NCI-H1694 treated with DMSO at 0.1 percent for 48 hours (cell line): ENCODE measurements at places on chromosomes 12 and 14.
A peak's percentile ranks its signal among the peaks of the same experiment; 100 is the strongest.

- DNase-seq, result no peak
Observed at GRCh38 chr12:49955899-49956662, 5.5 kb downstream of the AQP2 start.

- no peak for DNase-seq
Observed at GRCh38 chr12:21776175-21776574, 1.7 kb upstream of the KCNJ8 start.

DNA sequence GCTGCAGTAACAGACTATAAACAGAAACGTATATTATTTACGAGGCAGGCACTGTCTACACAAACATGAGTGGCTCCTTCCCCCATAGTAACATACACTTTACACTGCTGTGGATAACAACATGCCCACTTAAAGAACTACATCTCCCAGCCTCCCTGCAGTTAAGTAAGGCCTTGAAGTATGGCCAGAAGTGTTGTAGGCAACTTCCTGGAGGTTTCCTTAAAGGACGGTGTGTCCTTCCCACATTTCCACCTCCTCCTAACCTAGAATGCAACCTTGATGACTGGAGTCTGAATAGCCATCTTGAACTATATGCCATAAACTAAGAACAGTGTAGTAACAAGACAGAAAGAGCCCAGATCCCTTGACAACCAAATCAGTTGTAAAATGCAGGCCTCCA is 20.3 kb downstream of the MED13L start:
- no peak for DNase-seq

DNA sequence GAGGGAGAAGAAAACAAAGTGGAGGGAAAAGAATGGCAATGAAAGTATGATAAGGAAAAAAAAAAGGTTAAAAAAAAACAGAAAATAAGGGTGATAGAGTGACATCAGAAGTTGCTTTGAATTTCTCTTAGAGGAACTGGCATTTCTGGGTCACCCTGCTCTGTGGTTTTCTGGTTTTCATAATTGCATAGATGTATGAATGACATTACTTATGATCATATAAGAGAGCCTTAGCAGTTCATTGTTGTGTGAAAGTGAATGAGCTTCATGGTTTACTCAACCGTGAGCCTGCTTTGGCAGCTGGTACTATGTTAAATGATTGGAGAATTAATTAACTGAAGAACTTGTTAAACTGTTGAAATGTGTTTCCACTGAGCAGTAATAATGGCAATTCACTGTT is 336.4 kb upstream of the FBXO33 start:
- peak; percentile 79 for DNase-seq

DNA sequence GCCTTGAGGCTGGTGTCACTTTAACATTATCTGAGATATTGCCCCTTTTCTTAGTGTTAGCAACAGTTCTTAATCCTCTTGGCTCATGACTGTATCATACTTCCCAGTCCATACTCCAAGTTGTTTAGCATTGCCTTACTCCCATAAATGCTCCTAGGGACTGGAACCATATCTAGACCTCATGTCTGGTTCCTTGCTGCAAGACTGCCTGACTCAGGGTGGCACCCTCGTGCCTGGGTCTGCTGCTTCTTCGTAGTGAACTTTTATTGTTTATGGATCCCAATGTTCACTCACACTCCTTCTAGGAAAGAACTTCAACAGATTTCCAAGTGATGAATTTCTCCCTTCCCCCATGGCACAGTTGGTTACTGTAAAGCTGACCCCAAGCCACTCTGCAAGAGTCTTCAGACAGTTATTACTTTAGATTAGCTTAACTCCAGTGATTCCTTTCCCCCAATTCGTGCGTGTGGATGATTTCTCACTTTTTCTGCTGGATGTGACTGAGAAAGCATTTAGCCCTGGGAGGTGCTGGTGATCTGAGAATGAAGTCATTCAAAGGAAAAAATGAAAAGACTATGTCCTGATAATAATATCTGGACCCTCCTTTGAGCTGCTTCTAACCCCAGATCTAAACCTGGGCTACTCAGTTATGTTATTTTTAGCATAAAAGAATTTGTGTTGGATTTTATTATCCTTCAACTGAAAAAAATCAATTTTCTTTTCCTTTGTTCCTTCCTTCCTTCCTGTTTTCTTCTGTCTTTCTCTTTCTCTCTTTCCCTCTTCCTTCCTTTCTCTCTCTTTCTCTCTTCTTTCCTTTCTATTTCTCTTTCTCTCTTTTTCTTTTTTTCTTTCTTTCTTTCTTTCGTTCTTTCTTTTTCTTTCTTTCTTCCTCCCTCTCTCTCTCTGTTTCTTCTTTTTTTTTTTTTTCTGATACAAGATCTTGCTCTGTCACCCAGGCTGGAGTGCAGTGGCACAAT is 47.5 kb upstream of the PPP1R12A start:
- no peak for DNase-seq

GRCh38 chr12:19529951-19530636 is 90.8 kb downstream of the AEBP2 start:
- DNase-seq, result no peak

GRCh38 chr12:82730953-82731459 is 44.3 kb downstream of the TMTC2 start:
- no peak for DNase-seq

GRCh38 chr12:120356567-120357030 is 12.4 kb downstream of the MSI1 start:
- peak; percentile 7 for DNase-seq

DNA sequence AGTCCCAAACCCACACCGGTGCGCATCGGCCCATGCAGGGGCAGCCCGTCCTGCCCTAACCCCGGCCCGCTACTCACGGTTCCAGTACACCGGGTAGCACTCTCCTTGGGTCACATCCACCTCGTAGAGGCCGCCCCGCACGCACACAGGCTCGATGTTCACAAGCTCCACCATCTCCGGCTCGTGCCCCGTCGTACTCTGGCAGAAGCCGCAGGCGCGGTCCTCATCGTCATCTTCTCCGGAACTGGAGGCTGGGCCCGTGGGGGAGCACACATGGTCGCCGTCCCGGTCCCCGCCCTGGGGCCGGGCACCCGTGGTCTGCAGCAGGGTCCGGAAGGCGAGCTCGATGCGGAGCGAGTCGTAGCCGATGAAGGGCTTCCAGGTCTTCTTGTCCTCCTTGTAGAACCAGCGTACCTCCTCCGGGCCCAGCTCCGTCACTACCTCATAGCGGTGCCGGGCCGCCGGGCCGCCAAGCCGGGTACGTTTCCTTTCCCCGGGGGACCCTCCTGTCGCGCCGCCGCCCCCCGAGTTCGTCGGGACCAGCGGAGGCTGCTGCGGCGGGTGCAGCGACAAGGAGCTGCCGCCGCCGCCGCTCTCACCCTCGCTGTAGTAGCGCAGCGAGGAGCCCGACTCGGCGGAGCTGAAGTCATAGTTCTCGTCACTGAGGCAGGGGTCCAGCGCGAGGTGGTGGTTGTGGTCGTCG is 788 bp downstream of the DDHD1 start:
- DNase-seq, result no peak

- no peak for DNase-seq
Observed at GRCh38 chr14:43503508-43503907, 1003.6 kb downstream of the FSCB start.

GRCh38 chr12:116879509-116880212 is 1.6 kb downstream of the HRK start:
- no peak for DNase-seq

- DNase-seq, result no peak
Observed at GRCh38 chr12:66716522-66716921, 37.6 kb upstream of the GRIP1 start.

- DNase-seq, result no peak
Observed at GRCh38 chr12:114779186-114779585, 95.2 kb upstream of the TBX3 start.

DNA sequence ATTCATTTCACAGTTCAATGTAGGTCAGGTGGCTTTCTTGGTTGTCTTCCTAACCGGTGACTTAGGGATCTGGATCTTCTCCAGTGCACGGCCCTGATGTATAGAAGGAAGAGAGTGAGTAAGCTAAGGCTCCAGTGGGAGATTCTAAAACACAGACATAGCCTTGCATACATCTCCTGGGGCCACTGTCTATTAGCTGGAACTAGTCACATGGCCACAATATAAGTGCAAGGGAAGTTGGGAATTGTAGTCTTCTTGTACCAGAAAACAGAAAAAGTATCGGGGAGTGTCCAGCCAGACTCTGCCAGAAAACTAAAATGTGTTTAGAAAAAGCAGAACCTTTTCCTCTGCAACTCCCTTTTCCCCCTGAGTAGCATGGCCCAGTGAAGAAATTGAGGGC is 531.6 kb downstream of the VRK1 start:
- no peak for DNase-seq

GRCh38 chr12:22477166-22477893 is 67.0 kb downstream of the C2CD5 start:
- no peak for DNase-seq

DNA sequence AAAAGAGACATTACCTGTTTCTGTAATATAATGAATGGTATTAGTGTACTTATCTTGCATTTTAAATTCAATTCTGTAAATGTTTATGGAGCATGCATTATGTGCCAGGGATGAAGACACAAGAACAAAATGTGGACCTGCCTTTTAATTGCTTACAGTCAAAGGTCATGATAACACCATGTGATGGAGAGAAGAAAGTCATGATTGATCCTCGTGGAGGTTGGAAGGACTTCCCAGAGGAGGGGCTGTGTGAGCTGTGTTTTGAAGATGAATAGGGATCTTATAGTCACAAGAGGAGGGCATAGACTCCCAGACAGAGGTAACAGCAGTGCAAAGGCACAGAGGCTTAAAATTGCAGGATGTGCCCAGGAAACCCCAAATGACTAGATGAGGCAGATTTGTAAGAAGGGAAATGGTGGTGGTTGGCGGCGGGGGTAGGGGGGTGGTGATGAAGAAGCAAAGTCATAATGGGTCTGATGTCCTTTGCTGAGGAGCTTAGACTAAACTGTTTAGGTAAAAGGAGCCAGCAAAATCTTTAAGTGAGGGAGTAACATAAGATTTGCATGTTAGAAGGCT is 151.5 kb downstream of the PRKCH start:
- DNase-seq, result no peak

GRCh38 chr12:97639702-97640101 is 177.1 kb downstream of the RMST start:
- no peak for DNase-seq

- DNase-seq, result no peak
Observed at GRCh38 chr12:26627335-26627734, 205.7 kb downstream of the ITPR2 start.

DNA sequence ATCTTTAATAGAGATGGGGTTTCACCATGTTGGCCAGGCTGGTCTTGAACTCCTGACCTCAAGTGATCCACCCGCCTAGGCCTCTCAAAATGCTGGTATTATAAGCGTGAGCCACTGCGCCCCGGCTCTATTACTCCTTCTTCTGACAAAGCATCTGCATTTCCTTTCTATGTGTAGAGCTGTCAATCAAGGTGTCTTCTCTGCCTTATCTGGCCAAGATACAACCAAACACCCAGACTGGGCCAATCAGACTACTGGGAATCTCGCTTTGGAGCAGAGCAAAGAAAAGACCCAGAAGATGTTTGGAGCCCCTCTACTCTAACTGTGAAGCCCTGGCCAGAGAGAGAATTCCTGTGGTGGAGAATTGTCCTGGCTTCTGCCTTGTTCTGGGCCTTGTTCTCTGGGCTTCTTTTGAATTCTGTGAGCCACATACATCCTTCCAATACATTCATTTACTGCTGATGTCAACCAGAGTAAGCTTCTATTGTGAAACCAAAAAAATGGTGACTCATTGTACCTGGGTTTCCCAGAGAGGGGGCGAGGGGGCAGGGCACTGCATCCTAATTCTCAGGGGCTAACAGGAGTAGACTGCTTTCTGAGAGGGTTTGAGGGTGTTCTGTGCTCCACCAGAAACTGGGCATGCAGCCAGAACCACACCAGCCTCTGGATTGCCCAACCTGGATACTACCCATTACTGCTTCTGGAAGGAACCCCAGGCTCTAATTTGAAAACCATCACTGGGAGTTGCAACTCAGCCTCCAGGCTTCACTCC is 18.8 kb upstream of the FLVCR2 start:
- no peak for DNase-seq

DNA sequence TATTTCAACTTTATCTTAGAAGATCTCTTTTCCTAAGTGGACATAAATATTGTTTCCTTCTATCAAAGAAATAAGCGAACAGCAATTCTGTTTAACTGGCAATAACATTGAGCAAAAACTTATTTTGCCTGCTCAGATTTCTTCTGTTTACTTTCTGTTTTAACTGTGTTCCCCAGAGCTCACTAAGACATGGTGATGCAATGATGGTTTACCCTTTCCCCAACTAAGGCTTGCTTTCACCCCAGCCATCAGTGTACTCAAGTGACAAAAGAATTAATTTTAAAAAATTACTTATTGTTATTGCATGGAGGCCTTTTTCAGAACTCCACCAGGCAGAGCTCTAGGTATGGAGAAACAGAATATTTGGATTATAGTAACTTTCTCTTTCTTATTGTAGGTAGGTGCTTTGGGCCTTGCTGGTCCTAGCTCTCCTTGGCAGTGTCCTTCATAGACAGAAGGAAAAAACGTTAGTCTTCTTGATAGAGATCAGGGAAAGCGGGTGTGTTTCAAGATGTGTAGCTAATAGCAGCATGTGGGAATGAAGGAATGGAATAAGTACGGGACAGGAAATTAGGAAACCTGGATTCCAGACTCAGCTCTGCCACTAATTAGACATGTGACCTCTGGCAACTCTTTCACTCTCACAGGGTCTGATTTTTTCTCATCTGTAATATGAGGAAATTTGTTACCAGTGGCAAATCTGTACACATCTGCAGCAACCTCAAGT is 14.6 kb upstream of the DDHD1 start:
- DNase-seq, result no peak

- DNase-seq, result peak; percentile 35
Observed at GRCh38 chr12:65123435-65124063, 2.4 kb upstream of the WIF1 start.

GRCh38 chr12:14901228-14901562 is 15.5 kb upstream of the MGP start:
- DNase-seq, result no peak

- DNase-seq, result no peak
Observed at GRCh38 chr12:119128527-119128926, 50.2 kb upstream of the HSPB8 start.

- no peak for DNase-seq
Observed at GRCh38 chr14:74658535-74659131, 46.6 kb upstream of the LTBP2 start.

GRCh38 chr12:69467366-69467765 is 2.8 kb upstream of the FRS2 start:
- no peak for DNase-seq

DNA sequence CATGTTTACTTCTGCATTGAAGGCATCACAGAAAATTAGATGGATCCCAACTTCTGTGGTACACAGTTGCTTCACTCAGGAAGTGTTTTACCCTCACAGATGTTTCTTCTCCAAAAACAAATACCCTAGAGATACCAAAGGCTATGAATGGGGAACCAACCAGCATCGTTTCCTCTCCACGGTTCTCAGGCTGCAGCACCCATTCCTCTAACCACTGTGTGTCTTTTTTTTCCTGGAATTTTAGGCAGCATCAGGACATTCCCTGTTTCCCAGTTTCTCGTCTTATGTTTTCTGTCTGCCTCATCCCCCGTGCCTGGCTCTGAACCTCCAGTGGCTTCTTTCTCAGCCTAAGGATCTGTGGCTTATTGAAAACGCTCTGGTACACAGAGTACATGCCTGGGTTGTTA is 72.0 kb upstream of the TBX5 start:
- no peak for DNase-seq

- no peak for DNase-seq
Observed at GRCh38 chr12:55925870-55926737, 1.6 kb downstream of the PYM1 start.

- DNase-seq, result no peak
Observed at GRCh38 chr12:54135621-54136350, 53.0 kb downstream of the SMUG1 start.
